HFFc6 (cell line): ENCODE measurements at places on chromosomes 6 and 20. TPM values are rescaled to one million over a fixed set of nuclear protein-coding genes. Genes with fewer than 3 reads are reported as not detected.

Gene LINC00237
- total RNA-seq: not detected in 3 replicates

GRCh38 chr20:3250091-3250504, 11.1 kb upstream of the SLC4A11 start:
- DNase-seq: no peak

DNA sequence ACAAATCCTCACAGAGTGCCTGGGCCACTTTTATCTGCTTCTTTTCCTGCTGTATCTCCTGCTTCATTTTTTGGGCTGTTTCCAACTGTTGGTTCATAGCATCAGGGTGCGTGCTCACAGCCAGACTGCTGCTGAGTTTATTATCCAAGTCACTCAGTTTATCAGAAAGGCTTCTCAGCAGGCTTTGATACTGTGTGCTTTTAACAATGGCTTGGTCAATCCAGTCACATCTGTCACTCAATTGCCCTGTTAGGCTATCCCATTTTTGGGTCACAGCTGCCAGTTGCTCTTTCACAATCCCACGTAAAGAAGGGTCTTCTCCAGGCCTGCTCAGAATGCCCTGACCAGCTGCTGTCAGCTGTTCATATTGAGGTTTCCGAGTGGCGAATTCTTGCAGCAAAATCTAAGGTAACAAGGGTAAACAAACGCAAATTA, 87.2 kb downstream of the DST start:
- DNase-seq: no peak

- DNase-seq: no peak
Observed at GRCh38 chr20:15185322-15185721, 847.9 kb upstream of the FLRT3 start.

Gene RBM24
- 25.0 to 32.9 TPM (median 30.9 TPM) in 3 replicates for total RNA-seq

Gene LAMP5
- total RNA-seq: not detected in 3 replicates

DNA sequence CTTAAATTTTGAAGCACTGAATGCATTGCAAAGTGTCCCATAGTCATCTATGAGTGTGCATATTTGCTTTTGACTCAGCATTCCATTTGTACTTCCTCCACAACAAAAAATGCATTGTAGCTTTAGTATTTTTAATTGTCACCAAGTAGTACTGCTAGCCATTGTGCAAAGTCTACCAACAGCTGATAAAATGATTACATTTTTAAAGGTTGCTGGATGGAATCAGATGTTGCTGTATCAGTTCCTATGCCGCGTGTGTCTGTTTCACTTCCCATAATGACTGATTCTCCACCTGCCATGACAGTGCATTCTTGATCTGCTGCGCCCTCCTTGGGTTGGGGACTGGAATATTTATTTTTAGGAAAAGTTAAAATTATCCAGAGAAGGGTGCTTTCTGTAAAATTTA, 41.2 kb downstream of the SLX4IP start:
- peak; percentile 53 for DNase-seq

DNA sequence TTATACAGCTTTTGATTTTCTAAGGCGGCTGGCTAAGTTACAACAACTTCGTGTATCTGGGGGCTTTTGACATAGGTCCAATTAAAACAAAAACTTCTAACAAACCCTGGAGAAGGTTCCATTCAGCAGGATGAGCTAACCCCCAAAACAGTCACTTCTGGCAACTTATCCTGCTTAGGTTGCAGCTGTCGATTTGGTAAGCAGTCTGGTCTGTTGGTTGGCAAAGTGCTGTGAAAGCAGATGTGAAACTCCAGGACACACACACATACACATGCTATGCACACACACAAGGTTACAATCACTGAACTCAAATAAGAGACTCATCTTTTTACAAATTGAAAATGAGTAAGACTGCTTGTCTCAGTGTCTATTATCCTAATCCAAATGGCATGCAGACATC, 119.0 kb upstream of the STMND1 start:
- DNase-seq: peak; percentile 71

DNA sequence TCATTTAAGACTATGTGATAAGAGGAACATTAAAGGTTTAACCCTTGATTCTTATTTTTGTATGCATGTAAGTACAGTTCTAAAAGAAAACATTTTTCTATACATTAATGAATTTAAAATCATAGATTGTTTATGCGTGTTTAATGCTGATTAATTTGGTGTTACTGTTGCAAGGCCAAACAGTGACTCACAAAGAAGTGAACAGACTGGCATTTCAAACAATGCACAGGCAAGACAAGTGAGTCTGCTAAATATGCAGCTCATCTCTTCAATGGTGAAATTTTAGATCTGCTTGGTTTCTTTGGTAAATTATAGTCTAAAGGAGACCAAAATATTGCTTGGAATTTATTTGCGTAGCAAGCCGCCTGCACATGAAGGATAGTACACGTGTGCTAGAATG, 417.4 kb upstream of the SOX4 start:
- no peak for DNase-seq

GRCh38 chr6:154360476-154360875, 3.9 kb upstream of the IPCEF1 start:
- DNase-seq: no peak
